T-cell (primary cell): ENCODE measurements at places on chromosomes 4 and X.

GRCh38 chr4:129323658-129324057 is 227.7 kb downstream of the C4orf33 start:
- DNase-seq = no peak

DNA sequence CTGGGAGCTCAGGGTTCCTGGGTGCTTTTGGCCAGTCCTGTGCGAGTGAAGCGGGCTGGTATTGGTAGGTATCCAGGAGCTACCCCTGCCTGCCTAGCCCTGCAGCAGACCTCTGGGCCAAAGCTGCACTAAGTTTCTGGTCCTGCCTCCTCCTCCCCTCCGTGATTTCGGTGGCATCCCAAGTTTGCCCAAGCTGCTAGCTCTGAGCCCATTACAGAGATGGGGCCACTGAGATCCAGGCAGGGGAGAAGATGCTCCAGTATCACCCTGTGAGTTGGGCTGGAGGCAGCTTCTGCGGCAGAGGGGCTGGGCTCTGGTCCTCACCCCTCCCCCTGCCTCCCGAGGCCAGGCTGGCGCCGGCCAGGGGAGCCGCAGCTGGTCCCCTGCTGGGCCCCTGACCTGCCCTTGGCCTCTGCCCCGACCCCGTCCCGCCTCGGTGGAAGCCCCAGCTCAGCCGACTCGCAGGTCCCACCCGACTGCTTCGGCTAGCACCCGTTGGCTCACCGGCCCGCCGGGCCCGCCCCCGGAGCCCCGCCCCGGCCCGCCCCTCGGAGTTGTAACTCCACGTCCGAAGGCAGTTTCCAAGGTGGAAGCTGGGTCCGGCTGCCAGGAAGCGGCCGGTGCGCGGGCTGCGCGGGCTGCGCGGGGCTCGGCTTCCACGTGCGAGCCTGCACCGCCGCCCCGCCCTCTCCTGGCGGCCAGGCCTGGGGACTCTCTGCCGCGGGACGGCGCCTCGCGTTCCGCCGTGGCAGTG is at the start of gene DUSP9:
Gene DUSP9, plus strand, starts transcription at position 584 of the 754 bp plus-strand sequence. CDS start 751 bp downstream, outside the sequence.
- no peak for DNase-seq

DNA sequence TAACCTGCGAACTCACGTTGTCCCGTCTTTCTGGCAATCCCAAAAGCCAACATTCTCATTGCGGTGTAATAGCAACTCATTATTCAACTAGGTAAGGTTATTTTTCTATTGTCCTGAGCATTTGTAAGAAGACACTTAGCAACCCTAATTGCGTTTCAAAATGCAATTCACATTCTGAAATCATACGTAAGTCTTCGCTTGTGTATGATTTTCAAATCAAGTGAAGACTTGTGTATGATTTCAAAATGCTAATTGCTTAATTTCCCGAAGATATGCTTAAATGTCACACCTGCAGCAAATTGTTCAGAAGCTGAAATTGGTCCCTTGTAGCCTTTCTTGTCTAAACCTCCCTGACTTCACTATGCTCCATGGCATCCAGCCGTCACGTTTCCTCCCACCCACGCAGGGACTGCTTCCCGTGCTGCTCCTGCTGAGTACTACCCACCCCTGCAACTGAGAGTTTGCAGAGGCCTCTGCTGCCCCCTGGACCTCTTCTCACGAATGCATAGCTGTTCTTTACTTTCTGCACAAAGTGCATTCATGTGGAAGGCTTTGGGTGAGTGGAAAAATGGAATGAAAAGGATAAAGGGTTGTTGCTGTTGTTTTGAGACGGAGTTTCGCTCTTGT is 40.8 kb upstream of the CLDN24 start:
- no peak for DNase-seq

DNA sequence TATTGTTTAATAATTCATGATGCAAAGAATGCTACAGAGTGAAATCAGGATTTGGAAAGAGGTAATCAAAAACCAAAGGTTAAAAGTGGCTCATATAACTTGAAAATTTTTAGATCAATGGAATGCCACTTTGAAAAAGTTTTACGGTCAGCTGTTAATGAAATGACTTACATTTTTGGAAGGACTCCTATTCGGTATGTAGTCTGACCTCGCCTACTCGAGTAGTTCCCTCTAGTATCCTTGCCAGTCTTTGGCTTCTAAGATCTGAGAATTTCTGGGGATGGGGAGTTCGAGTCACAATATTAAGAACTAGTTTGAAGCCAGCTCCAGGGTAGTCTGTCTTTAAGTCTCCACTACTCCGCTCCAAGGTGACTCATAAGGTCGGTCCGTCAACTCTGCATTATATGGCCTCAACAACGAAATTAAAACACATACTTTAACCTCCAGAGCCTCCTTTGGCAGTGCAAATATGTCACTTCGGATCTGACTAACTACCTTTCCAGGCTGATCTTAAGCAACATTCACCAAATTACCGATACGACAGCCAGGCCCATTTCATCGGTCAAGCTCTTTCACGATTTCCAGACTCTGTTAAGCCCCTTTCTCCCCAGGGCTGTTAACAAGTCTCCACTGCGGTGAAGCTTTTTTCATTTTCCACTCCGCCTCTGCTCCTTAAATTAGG is 733 bp upstream of the NAA15 start:
- DNase-seq = no peak

DNA sequence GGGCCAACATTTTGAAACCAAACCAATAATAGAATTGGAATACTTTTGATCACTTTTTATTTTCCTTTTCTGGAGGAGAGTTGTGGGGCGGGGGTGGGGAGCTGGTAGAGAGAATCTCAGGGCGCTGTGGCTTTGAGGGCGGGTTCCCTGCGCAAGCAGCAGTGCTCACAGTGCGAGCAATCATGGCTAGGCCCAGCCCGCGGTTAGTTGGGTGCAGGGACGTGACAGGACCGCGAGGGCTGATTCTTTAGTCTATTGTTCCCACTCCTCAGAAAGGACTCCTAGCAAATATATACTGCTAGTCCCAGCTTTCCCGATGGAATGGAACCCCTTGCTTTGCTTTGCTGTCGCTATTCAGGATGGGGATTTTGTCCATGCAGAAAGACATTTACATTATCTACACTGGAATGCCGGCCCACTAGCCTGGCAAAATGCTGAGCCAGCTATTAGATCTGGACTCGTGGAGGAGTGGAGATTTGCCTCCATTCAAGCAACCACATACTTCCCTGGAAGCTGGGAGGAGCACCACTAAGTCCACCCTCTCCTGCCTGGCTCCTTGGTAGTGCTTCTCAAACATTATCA is 23.9 kb upstream of the APLN start:
- no peak for DNase-seq

DNA sequence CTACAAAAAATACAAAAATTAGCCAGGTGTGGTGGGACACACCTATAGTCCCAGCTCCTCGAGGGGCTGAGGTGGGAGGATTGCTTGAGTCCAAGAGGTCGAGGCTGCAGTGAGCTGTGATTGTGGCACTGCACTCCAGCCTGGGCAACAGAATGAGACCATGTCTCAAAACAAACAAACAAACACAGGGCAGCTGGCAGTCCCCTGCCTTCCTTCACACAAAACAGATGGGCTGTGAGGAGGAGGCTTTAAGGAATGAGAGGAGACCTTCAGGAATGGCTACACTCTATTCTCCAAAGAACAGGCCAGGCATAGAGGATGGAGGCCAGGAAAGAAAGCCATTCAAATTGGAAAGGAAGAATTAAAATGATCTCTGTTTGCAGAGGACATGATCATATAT is 65.6 kb upstream of the MAML3 start:
- no peak for DNase-seq

- no peak for DNase-seq
Observed at GRCh38 chrX:997631-998137, 214.8 kb downstream of the CRLF2 start.

- DNase-seq = no peak
Observed at GRCh38 chr4:14769993-14770392, 232.3 kb upstream of the CPEB2 start.

DNA sequence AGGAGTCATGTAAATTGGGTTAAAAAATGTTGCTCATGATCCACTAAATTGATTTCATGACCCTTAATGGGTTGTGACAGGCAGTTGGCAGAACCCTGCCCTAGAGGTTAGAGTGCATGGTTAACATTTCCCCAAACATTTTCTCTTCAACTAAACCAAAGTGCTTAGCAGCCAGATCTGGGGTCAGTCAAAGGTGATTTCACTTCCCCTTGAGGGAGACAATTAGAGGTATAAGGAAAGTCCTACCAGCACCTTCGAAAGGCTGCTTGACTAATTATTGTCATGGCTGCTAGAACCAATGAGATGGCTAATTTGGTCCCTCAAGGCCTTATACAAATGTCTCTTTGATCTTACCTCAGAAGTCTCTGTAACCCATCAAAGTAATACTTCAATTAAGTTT is 30.9 kb upstream of the INTS6L start:
- no peak for DNase-seq

GRCh38 chr4:156413239-156414135 is 459.8 kb upstream of the CTSO start:
- no peak for DNase-seq

DNA sequence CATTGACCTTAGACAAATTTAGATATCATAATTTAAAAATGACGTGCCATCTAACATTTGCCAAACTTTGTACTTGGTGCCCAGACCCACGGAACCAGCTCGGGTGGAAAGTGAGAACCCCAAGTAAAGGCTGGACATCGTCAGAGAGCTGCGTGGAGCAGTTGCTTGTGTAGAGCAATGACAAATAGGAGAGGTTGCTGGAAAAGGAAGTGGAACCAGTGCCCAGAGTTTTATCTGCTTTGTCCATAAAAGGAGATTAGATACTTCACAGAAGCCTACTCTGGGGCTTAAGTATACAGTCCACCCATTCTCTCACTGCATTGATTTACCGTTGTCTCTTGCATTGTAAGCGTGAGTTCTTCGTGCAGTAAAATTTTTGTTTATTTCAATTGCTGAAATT is 5.4 kb upstream of the TBC1D1 start:
- DNase-seq = no peak

DNA sequence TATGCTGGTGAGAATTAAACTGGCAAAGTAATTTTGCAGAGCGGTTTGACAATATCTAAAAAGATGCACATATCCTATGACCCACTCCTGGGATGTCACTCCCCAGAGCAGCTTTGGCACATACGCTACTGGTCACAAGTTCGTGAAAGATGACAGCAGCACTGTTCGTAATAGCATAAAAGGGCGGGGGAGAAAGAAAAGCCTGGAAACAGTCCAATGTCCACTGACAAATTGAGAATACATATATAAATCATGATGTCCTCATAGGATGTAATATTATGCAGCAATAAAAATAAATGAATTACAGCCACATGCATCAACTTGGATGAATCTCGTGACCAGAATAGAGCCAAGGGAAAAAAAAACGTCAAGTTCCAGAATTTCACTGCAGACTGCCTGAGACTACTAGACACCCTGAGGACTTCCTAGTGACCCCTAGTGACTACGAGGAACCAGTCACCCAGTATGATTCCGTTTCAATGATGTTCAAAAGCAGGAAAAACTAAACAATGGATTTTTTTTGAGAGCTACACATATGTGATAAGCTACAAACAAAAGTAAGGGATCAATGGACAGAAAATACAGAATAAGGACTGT is 1.8 kb downstream of the PCSK1N start:
- DNase-seq = no peak

- DNase-seq = no peak
Observed at GRCh38 chr4:27198971-27199370, 338.3 kb downstream of the STIM2 start.

DNA sequence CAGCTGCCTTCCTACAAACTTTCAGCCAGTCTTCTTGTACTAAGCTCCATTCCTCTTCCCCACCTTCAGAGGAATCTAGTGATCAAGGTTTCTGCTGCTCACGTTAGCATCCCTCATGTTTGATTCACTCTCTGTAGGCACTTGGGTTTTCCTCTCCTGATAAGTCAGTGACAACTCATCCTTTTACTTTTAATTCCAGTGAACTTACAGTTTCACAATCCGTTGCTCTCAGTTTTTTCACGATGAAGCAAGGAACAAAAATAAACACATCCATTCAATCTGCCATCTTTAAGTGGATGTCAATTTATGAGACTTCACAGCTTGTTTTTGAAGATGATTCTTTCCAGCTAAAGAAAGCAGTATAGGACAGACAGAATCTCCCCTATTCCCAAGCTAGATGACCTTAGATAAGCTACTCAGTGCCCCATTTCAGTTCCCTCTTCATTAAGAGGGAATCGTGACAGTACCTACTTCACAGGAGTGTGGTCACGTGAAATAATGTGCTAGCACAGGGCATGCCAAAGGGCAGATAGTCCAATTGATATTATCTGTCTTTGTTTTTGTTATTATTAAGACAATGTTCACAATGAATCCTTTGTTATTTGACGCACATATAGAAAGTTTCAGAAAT is 234.3 kb downstream of the PALLD start:
- no peak for DNase-seq

DNA sequence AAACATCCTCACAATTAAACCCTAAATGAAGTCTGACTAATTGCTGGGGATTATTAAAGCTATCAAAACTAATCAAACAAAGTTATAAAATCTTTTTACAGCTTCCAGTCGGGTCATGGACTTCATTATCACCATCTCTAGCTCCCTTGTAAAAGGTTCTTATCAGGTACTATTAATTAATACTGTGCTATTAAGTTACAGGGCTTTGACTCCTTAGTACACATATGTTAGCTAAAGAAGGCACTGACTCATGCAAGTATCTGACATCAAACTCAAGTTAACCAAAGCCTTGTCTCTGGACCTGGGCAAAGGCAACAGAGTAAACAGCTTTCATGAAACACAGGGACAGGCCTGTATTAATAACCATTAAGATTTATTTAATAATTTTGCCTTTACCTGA is 7.9 kb upstream of the ADH4 start:
- DNase-seq = no peak

DNA sequence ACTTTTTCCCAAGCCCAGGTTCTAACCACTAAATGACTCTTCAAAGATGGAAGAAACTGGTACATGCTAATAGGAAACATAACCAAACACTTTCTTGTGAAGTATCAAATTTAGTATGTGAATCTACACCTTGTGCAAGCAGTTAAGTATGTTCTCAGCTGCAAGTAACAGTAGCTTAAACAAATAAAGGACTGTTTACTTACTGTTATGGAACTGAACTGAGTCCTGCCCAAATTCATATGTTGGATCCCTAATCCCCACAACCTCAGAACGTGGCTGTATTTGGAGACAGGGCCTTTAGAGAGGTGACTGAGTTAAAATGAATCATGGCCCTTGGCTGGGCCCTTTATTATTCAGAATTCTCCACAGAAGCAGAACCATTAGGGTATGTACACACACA is 178.7 kb downstream of the KDR start:
- DNase-seq = no peak

DNA sequence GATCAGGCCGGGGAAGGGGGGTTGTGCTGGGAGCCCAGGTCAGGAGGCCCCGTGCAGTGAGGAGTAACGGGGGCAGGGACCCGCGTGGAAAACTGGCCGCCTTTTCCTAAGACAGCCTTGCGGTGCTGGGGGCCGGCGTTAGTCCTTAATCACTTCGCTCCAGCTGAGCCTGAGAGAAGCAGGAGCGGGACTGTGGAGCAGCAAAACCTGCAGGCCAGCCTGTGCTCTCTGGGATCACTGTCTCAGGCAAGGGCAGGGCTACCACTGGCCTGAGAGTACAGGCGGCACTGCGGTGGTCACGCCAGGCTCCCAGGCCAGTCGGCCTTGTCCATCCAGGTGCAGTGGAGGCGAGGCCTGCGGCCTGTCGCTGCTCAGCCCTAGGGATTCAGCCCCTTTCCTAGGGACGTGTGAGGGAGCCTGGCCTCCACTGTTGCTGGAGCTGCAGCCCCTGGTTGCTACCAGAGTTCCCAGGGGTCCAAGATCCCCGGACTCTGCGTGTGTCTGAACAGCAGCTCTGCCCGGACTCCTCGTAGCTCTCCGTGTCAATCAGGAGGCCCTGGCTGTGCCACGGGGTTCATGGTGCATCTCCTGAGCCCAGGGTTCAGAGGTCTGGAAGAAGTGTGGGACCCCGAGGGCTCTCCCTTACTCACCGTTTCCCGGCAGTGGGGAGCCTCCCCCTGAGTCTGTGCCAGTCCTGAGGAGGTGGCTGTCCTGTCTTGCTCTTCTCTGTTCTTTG is 2141.7 kb upstream of the TENM3 start:
- no peak for DNase-seq
